Activated T-helper 1 cell treated with anti-CD3 and anti-CD28 coated beads, Interleukin-2, amount 50 U/mL, for 16 hours (primary cell): ENCODE measurements at places on chromosomes 11 and 22.

DNA sequence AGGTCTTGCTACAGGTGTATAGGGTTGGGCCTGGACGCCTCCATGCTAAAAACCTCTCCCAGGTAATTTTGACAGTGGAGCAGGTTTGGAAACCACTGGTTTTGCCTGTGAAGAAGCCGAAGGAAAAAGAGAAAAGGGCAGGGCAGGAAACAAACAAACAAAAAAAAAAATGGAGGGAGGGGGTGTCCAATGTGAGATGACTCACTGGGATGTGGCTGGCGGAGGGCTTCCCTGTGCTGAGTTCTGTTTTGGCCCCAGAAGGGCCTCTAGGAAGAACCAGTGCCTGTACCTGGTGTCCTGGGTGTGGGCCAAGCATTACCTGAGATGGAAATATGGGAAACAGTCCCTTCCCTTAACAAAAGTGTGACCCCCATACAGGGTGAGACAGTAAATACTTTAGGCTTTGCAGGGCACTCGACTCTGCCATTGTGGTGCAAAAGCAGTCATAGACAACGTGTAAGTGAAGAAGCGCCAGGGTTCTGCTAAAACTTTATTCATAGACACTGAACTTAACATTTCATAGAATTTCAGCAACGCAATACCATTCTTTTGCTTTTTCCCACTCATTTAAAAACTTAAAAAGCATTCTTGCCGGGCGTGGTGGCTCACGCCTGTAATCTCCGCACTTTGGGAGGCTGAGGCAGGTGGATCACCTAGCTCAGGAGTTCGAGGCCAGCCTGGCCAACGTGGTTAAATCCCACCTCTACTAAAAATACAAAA, 9.5 kb upstream of the DGKZ start:
- DNase-seq, result no peak

- DNase-seq, result no peak
Observed at GRCh38 chr11:76776472-76776871, 6.7 kb upstream of the TSKU start.

DNA sequence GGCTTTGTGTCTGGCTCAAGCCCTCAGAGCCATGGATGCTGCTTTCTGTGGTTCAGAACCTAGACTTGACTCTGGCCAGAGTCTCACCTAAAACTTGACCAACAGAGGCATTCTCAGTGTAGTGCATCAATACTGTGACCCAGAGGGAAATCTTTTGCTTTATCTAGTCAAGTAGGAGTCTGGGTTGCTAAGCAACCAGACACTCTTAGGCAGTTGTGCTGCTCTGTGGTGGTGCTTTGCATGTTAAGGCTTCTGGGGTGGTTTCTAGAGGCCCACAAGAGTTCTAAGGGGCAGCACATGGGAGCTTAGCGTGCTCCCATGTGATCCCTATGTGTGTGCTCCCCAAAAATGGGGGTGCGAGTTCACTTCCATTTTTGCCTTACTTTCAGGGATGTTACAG, 224.6 kb upstream of the PLET1 start:
- no peak for DNase-seq

- DNase-seq, result no peak
Observed at GRCh38 chr11:70358753-70359152, 39.6 kb upstream of the CTTN start.

DNA sequence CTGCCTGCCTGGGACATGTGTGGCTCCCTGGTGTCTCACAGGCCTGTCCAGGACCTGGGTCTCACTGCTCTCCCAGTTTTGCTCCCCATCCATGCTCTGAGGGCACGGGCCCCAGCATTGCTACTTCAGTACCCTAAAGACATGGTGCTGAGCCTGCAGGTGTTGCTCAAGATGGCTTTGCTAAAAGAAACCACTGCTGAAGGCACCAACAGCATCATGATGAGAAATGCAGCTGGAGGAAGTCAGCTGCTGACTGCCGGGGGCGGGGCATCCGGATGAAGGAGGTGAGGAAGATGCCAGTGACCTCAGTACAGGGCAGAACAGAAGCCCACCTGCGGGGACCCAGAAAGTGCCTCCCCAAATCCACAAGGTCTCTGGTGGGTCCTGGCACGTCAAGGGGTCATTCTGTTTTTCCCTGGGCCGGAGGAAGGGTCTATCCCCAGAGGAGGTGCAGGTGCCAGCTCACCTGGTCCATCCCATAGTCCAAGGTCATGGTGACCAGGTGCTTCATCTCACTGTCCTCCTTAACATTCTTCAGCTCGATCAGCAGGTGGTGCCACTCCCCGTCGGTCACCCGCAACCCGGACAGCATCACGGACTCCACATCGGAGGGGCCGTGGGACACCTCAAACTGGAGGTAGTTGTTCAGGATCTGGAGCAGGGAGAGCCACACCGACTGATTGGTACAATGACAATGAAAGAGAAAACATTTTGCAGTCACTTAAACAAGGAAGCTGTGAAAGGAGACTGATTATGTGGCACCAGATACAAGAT, 63.9 kb downstream of the TRMU start:
- DNase-seq, result no peak

DNA sequence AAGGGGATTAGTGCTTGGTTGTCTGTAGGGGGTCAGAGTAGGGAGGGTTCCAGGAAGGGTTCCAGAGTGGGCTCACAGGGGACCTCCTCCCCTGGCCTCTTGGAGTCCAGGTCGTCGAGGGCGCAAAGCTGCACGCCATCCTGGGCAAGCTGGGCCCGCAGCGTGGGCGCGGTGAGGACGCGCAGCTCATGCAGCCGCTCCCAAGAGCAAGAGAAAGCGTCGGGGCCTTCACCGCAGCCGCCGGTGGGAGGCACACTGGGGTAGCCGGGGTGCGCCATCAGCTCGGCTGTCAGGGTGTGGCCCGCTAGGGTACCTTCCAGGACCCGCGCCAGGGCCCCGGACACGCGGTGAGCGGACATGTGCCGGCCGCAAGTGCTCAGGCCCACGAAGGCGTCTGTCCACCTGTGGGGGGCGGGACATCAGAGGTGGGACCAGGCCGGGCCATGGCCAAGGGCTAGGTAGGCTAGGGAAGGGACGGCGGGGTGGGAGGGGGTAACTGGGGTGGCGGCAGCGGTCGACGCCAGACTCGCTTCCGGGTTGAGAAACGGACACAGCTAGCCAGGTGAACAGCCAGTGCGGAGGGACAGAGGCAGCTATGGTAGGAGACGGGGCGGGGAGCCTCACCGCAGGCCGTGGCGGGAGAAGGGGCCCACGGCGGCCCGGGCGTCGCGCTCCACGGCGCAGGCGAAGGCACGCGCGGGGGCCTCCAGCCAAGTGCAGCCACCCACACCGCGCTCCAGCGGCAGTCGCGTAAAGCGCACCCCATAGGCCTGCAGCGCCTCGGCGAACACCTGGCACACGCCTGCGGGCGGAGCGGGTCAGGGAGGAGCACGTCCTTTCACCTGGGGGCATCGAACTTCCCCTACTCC, 1.2 kb downstream of the YDJC start:
- no peak for DNase-seq

DNA sequence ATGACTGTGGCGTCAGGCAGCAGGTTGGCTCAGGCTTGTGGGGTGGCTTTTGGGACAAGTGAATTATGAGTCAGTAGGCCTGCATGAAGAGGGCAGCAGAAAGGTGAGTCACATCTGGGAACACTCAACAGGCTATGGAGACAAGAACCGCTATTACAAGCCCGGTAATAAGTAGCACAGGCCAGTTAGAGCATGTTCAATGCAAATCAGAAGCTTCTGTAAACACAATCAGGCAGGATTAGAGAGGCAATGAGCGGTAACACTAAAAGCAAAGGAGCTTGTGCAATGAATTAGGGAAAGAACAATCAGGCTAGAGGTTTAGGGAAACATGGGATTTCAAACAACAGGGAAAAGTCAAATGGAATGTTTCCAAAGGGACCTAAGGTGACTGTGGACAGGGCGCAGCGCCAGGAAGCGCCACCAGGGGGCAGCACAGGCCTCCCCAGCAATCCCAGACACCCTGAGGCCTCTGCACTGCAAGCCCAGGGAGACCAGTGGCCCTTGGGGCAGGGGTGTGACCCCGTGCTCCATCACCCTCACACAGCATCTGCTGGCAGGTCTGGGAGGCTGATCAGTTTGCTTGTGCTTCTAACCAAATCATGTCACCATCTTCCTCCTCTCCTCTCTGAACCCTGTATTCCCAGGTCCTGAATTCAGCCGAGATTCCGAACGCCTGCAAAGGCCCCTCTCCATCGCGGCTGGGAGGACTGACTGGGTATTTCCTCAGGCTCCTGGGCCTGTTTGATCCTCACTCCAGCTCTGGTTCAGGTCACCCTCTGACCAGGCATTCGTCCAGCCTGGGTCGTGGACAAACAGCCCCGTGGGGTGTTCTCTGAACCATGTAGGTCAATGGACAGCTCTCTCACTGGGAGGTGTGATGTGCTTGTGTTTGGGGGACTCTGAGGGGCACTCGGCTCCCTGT, 50.0 kb downstream of the C11orf58 start:
- peak; percentile 18 for DNase-seq

DNA sequence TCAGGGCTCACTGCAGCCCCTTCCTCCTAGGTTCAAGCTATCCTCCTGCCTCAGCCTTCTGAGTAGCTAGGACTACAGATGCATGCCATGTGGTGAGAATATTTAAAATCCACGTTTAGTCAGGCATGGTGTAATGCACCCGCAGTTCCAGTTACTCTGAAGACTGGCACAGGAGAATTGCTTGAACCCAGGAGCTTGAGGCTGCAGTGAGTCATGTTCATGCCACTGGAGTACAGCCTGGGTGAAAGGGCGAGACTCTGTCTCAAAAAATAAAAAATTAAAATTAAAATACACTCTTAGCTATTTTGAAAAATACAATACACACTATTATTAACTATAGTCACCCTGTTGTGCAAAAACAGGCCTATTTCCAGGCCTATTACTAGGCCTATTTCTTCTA, 38.4 kb downstream of the NOX4 start:
- DNase-seq, result no peak

DNA sequence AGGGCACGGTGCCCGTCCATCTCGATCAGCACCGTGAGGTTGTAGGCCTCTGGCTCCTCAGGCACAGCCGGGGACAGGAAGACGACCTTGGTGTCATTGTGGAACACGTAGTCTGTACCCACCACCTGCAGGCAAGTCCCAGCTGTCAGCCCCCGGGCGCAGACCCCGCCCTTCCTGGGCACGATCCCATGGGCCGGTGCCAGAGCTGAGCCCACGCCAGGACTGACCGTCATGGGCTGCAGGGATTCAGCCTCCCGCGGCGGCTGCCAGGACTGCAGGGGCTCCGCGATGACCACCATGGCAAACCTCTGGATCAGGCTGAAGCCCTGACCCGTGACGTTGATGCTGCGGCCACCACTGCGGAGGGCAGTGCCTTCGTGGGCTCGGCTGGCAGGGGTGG, 11.8 kb upstream of the MAPK11 start:
- DNase-seq, result no peak

- DNase-seq, result no peak
Observed at GRCh38 chr11:73480677-73481076, 104.5 kb downstream of the RELT start.

DNA sequence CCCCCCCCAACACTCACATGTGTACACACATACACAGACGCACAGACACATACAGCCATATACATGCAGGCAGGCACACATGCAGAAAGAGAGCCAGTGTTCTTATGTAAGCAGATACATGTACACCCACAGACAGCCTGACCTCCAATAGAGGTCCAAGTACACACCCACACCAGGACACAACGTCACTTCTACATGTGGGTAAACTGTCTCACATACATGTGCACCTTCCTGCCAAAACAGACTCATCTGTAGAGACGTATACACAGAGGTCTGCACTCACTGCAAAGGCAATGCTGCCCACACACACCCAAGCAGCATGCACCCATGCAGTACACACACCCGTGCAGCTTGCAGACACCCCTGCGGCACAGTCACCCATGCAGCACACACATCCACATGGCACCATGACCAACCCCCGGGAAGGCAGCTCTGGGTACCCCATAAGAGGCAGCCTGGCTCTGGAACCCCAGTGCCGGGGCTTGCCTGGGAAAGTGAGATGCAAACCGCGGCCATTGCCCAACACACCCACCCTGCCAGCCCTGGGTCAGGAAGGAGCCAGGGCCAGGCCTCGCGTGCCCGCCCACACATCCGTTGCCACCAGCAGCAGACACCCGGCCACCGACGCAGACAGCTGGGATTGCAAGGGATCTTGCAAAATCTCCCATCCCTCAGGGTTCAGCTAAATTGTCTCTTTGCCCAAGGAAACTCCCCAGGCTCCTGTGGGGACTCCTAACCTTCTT, 10.1 kb downstream of the CASTOR1 start:
- DNase-seq, result no peak

DNA sequence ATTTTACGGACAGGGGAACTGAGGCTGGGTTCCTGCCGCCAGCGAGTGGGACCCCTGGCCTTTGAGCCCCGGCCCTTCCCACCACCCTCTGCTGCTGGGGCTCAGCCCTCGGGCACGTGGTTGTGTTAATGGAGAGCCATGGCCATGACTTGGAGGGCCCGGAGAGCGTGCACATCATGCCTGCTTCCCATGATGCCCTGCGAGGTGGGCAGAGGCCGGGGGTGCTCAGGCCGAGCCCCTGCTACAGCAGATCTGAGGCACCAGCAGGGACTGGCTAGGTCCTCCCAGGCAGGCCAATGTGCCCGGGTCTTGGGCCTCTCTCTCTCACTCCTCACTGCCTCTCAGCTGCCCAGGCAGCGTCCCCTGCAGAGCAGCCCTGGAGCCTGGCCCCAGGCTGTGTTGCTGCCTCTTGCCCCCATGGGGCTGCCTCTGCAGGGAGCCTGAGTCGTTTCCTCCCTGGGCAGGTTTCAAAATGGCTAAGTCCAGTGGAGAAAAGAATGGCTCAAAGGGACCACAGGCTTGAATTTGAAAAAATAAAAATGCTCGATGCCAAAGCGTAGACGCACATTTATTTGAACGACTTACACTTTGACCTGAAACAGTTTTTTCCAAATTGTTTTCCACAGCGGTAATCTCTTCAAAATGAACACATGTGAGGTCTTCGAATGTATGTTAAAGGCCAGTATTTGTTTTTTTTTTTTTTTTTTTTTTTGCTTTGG, 72.6 kb upstream of the CLDN5 start:
- no peak for DNase-seq

GRCh38 chr11:61080526-61080925, 21.8 kb upstream of the CD5 start:
- DNase-seq, result no peak
